Natural killer cell treated with Interleukin-12 subunit alpha and Interleukin-12 subunit beta and Interleukin-15 and Interleukin-18, amount 100 ng/mL, for 72 hours (primary cell): ENCODE measurements at places on chromosomes 3 and 15. TPM values are rescaled to one million over a fixed set of nuclear protein-coding genes. Genes with fewer than 3 reads are reported as not detected.

TMEM207 gene
- not detected for total RNA-seq

ARHGEF26 gene
- 0.14 TPM for total RNA-seq

TM4SF4 gene
- total RNA-seq: not detected

RHOV gene
- total RNA-seq: not detected

CEP19 gene
- 2.3 TPM for total RNA-seq

SMCO1 gene
- not detected for total RNA-seq
